ENCODE measurements at places on chromosomes 3 and 15. TPM values are rescaled to one million over a fixed set of nuclear protein-coding genes. Genes with fewer than 3 reads are reported as not detected.

- DNase-seq = no peak
These were observed 18.5 kb downstream of the FSTL1 start for GRCh38 chr3:120432150-120432860.

GRCh38 chr15:66700802-66701421, 1.1 kb upstream of the SMAD6 start:
- peak; percentile 98 for DNase-seq

GRCh38 chr3:27380433-27381357, 11.5 kb upstream of the NEK10 start:
- no peak for DNase-seq

DNA sequence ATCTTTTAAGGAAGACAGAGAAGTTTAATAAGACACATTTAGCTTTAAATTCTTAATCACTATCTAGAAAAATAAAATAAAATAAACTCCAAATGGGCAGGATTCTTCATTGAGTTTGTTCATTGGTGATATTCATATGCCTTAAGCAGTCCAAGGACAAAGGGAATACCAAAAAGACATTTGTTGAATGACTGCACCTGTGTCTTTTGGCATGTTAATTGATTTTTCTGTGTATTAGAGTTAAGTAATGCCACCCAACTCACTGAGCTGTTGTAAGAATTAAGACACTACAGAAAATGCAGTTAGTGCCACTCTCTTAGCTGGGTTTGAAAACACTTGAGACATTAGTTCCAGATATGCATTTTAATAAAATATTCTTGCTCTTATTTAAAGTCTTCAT, 683.6 kb upstream of the ROBO1 start:
- no peak for DNase-seq

- peak; percentile 99 for DNase-seq
These were observed 79.0 kb downstream of the IGF1R start for GRCh38 chr15:98727115-98728040.

RTP3 gene
- total RNA-seq = not detected

- no peak for DNase-seq
These were observed 165.7 kb upstream of the TSC22D2 start for GRCh38 chr3:150242220-150242936.

GRCh38 chr3:123054109-123054778, 12.6 kb upstream of the PDIA5 start:
- DNase-seq = no peak

ZNF619 gene
- 3.7 TPM for total RNA-seq

EBLN2 gene
- 3.3 TPM for total RNA-seq
